ENCODE measurements at places on chromosomes 13 and 19.
A peak's percentile ranks its signal among the peaks of the same experiment; 100 is the strongest.

DNA sequence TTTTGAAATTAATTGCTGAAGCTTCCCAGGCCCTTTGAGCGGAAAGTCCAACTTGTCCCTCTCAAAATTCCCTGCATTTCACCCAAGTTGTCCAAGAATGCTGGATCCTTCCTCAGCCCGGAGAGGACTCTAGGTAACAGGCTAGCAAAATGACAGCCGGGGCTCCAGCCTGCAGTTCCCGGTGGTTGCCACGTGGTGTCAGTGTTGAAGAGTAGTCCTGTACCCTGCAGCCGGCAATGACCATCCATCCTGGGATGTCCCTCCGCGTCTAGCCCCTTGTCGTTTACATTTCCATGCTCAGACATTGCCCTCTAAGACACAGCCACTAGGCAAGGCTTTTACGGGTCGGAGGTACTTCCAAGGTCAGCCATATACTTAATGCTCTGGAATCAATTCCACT lies 31.4 kb upstream of the MTIF3 start:
- no peak for DNase-seq

DNA sequence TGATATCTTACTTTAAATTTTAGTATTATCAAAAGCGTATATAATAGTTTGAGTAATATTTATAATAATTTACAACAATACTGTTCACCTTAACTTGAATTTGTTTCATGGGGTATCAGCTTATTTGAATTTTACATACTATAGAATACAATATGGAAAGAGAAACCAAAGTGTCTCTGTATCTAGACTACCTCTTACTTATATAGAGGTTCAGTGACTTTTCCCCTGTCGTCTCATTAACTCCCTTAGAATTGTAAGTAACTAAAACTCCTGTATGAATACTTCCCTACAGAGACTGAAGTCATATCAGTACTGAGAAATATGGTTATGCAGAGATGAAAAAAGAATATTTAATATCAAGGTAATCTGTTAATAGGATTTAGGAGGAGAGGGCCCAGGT lies 26.8 kb downstream of the COG6 start:
- no peak for DNase-seq

GRCh38 chr13:50609011-50609410 lies 234.5 kb downstream of the DLEU7 start:
- DNase-seq = no peak

- peak; percentile 40 for DNase-seq
Measured at GRCh38 chr13:114339857-114340534, 25.7 kb downstream of the CHAMP1 start.

- no peak for DNase-seq
Measured at GRCh38 chr19:397941-398706, 10.8 kb downstream of the C2CD4C start.

DNA sequence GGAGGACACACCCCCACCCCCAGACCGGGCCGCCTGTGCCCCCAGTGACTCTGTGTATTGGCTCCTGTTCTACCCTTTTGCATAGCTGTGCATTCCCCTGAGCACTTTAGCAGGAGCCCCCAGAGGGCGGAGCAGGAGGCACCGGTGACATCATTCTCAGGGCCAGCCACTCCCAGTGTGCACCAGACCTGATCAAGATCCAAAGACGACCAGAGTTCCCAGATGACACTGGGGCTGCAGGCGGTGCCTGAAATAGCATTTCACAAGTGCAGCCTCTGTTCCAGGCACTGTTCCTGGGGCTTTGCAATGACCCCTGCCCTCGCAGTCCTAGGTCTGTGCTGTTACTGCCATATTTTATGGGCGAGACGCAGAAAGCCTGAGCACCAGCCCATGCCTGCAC lies 14.5 kb upstream of the PTPRS start:
- no peak for DNase-seq

GRCh38 chr13:99970651-99971575 lies 654 bp downstream of the ZIC5 start:
- no peak for DNase-seq

- no peak for DNase-seq
Measured at GRCh38 chr13:100809129-100809390, 134.5 kb upstream of the TMTC4 start.

DNA sequence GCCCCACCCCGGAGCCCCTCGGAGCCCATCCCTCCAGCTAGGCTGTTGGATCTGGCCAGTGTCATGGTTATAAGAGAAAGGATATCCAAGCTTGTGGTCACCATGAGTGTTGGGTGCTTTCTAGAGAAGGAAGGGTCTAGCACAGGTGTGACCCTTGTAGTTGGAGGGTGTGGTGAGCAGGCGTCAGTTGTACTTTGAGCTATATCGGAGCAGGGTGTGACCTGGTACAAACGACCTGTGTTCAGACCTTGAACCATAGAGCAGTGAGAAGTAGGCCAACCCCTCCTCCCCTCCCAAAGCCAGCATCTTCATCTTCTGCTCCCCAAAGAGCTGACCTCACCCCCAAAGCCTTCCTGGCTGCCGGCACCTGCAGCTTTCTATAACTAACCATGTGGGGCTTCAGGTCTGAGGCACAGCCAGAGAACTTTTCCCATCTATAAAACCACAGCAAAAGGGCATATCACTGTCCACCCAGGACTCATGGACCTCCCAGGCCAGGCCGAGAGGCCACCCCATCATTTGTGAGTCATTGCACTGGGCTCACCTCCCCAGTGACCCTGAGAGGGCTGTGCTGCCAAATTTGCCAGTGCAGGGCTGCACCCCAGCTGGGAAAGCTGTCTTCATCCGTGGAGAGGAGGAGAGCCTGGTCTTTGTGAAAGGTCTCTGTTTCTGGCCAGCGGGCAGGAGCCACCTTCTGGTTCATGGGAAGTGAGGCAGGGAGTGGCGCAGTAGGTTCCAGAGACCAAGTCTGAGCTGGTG lies 14.2 kb downstream of the RAB8A start:
- no peak for DNase-seq

Data from central memory CD4-positive, alpha-beta T cell (primary cell).